Kidney tubule cell (primary cell): ENCODE measurements at places on chromosomes 12 and 14.

DNA sequence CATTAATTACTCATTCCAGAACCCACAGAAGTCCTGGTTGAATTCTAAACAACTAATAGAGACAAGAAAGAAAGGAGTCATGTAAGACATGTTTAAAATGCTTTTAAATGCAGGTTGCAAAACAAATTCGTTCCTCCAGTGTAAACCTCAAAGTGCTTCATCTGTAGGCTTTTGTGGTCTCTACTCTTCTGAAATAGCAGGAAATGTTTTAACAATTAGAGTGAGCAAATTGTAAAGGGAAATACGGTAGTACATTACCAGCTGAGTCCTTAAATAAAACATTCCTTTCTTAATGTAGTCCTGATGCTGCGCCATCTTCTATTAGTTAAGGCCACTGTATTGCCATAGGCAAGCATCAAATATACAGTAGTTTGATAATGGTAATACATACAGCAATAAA, 1934.2 kb upstream of the SEL1L start:
- DNase-seq: no peak

GRCh38 chr12:29103539-29103974, 45.5 kb upstream of the FAR2 start:
- no peak for DNase-seq

GRCh38 chr12:68468036-68468435, 135.9 kb upstream of the MDM1 start:
- no peak for DNase-seq

GRCh38 chr12:80848858-80849257, 88.9 kb downstream of the LIN7A start:
- no peak for DNase-seq

- DNase-seq: no peak
Observed at GRCh38 chr12:25025260-25025659, 76.4 kb upstream of the BCAT1 start.

GRCh38 chr12:24356240-24356804, 406.9 kb upstream of the SOX5 start:
- no peak for DNase-seq

DNA sequence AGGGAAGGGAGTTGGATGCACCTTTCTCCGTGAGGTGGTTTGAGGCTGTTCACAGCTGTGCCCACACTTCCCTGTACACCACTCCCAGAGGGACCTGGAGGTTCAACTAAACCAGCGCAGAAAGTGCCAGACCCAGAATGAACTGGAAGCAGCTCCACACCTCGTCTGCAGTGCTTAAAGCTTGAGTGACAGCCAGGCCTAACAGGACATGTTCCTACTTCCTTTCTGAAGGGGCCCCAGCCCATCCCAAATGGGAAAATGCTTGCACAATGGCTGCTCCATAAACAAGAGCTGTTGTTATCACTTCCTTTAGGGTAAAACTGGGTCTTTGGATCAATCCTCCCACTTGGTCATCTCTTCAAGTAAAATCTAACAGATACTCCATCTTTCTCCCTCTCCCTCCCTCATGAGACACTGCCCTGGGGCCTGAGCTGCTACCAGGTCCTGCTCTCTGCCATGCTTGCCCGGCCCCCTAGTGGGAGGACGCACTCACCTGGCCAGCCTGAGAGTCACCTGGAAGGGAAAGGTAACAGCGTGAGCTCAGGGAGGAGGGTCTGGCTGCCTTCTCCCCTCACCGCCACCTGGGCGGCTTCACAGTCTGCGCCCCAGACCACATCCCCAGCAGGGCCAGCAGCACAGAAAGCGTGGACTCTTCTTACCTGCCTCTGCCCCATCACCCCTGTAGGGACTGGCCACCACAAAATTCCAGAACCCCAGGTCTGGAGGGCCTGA, 33.5 kb downstream of the ISCA2 start:
- no peak for DNase-seq

DNA sequence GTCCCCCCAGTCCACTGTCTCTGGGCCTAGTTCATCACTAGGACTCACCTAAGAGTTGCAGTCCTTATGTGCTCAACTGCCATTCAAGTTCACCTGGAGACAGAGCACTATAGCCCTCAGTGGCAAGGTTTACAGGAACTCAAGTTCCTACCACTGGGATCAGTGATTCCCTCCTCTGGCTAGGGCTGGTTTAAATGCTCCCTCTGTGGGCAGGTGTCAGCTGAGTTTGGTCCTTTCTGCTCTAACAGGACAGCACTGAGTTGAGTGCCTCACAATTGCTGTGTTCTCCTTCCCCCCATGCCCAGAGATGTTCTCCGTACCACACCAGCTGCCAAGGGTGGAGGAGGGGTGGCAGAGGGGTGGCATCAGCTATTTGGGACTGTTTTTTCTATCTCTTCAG, 20.8 kb upstream of the SAV1 start:
- DNase-seq: no peak

- no peak for DNase-seq
Observed at GRCh38 chr14:73742520-73743238, 28.5 kb upstream of the PNMA1 start.
